ENCODE measurements at places on chromosomes 1 and 21.

DNA sequence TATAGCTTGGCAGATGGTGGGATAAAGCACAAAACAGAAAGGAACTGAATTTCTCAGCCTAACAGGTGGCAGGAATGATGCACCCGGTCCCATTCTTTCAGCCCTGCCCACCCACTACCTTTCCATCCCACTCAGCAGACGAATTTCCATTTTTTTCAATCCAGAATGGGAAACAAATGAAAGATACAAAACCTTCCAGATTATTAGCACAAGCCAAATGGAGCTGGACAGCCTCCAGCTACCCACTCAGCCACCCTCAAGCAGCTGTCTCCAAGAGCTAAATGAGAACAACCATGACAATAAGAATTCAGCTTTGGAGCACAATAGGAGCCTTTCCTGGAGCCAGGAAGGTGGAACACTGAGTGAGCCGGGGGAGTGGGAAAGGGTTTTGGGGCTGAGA lies 96.3 kb upstream of the ST6GALNAC5 start:
- no peak for DNase-seq

GRCh38 chr1:160081261-160081936 lies at the start of gene KCNJ9:
Gene KCNJ9, plus strand, starts transcription at chr1:160081538. Its CDS starts 2,493 bp downstream, at chr1:160084031.
- peak; percentile 37 for DNase-seq

GRCh38 chr1:17630048-17630830 lies 90.7 kb downstream of the ARHGEF10L start:
- peak; percentile 99 for DNase-seq

DNA sequence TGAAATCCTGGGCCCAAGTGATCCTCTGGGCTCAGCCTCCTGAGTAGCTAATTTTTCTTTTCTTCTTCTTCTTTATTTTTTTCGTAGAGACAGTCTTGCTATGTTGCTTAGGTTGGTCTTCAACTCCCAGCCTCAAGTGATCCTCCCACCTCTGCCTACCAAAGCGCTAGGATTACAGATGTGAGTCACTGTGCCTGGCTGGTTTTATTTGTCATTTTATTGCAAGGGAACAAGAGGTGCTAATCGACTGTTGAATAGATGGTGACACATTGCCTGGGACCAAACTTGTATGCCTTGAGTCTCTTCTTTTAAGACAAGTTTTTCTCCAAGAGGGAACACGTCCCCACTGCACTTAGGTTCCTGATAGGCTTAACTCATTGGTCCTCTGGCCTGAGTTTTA lies 20.0 kb upstream of the KLHDC8A start:
- DNase-seq, result no peak

- peak; percentile 8 for DNase-seq
These were observed 51.1 kb downstream of the CSMD2 start for GRCh38 chr1:34113887-34114286.

GRCh38 chr1:83929184-83929583 lies 69.7 kb downstream of the TTLL7 start:
- no peak for DNase-seq

GRCh38 chr21:42317341-42317741 lies 2.1 kb upstream of the TFF3 start:
- DNase-seq, result no peak

- peak; percentile 24 for DNase-seq
These were observed 28.1 kb downstream of the SHISA4 start for GRCh38 chr1:201916649-201917249.

GRCh38 chr1:202283379-202283844 lies 58.3 kb downstream of the UBE2T start:
- no peak for DNase-seq

- no peak for DNase-seq
These were observed 15.5 kb upstream of the PADI6 start for GRCh38 chr1:17356387-17357026.

- no peak for DNase-seq
These were observed 28.6 kb downstream of the KAZN start for GRCh38 chr1:14626869-14627607.

- no peak for DNase-seq
These were observed 67.2 kb downstream of the UCK2 start for GRCh38 chr1:165894591-165894990.

DNA sequence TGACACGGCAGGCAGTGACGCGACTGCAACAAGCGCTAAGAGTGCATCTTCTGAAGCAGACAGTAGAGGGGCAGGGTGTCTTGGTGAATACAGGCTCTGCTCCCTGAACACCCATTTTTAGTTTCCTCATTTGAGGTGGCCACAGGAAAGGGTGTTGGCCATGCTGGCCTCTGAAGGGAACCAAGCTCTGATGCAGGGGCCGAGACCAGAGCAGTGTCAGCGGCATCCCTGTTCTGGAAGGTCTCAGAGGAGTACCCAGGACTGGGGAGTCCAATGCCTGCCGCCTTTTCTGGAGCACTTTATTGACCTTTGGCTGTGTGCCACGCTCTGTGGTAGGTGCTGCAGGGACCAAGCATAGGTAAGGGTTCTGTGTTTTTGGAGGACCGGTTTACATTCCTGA lies 100.4 kb downstream of the KCNJ6 start:
- peak; percentile 14 for DNase-seq

- DNase-seq, result no peak
These were observed 29.4 kb downstream of the NENF start for GRCh38 chr1:212461916-212462660.

- DNase-seq, result no peak
These were observed 1077.4 kb upstream of the ADGRL4 start for GRCh38 chr1:80083892-80084291.

GRCh38 chr1:114669562-114670082 lies at the start of gene DENND2C:
Gene DENND2C, minus strand, starts transcription at chr1:114670049. Its CDS starts 44,065 bp downstream, at chr1:114625984.
- DNase-seq, result no peak

DNA sequence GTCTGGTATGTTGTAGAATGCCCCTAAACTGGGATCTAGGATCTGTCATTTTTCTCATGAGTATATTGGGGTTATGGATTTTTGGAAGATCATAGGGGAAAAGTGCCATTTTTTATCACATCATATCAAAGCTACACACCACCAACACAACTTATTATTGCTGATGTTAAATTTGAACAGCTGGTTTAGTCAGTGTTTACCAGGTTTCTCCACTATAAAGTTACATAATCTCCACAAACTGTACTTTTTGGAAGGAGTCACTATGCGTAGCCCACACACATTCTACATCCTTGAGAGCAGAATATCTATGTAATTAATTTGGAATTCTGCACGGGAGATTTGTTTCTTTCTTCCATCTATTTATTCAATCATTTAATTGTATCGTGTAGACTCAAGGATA lies 35.2 kb downstream of the RC3H1 start:
- no peak for DNase-seq

GRCh38 chr1:154969246-154969645 lies 1.3 kb downstream of the SHC1 start:
- no peak for DNase-seq

GRCh38 chr1:89688607-89689006 lies 55.7 kb downstream of the LRRC8C start:
- DNase-seq, result no peak

DNA sequence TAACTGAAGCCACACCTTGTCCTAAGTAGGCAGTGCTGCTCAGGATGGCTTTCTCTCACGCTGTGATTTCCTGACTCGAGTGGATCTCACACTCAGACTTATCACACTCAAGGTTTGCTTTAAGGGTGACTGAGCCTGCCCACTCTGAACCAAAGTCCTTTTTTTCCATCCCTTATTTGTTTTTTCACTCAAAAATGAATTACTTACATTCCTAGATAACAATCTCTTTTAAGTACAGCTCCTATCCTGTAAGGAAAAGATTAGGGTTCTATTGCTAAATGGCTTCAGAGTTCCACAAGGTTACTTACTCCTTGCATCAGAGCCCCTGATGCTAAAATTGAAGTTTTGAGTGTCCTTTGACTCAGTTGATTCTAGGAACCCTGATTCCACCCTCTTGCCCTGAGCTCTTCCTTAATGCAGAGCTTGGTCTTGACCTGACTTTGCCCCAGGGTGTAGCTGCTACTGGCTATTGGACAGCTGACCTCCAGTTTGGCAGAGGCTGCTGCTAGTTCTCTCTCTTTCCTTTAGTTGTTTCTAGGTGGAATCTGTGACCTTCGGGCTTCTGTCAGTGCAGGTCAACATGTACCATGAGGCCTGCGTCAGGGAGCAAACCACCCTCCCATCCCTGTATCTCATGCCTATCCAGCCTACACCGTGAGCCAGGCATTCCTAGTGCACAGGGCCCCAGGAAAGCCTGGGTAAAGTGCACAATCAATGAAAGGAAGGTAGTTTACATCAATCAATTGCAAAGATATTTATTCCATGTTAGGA lies 80.1 kb upstream of the CD55 start:
- no peak for DNase-seq

GRCh38 chr1:213966122-213966521 lies 21.7 kb upstream of the PROX1 start:
- DNase-seq, result no peak

GRCh38 chr1:172154551-172154950 lies 265.9 kb upstream of the C1orf105 start:
- DNase-seq, result peak; percentile 76

- DNase-seq, result no peak
These were observed 38.7 kb downstream of the GPR137B start for GRCh38 chr1:236181059-236181458.
